ENCODE measurements at places on chromosomes 5 and 9.

GRCh38 chr9:120263836-120264235, 316.1 kb downstream of the CDK5RAP2 start:
- DNase-seq = no peak

DNA sequence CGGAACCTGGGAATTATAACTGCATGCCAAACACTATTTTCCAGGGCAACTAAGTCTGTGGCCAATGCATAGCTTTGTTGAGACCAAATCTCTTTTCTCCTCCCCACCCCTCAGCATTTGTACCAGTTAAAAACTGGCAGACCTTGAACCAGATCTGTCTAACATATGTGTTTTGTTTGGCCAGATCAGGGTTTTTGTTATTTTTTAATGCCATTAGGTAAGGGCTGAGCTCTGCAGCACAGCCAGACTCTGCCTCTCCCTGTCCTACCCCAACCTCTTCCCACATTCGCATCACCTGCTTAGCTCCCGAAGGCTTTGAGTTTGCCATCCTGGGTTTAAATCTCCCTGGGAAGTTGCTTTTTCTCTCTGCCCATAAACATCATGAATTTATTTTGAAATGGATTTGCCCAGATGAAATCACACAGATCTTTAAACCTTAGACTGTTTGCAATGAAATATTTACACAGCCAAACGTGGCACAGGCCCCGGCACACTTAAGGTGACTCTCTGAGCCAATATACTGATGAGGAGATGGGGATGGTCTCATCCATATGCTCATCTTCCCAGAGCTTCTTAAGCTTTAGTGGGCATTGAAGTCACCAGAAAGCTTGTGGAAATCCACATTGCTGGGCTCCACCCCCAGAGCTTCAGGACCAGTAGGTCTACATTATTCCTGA, 54.0 kb upstream of the ALDH1B1 start:
- DNase-seq = no peak

DNA sequence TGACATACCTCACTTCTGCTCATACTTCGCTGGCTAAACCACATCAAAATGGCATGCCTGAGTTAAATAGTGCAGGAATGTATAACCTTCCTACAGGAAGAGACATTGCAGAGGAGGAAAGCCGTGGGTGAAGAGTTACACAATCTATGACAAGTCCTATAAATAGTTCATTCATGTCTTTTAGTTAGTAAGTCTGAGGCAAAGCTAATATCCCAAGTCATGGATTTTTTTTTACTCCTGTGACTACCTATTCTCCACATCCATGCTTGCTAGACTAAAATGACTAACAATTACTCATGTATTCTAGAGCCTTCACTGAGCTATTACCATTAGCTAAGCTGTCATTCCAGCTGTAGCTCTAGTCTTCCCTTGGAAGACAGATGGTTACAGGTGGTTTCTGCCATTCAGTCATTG, 391.3 kb downstream of the NR2F1-AS1 start:
- no peak for DNase-seq

DNA sequence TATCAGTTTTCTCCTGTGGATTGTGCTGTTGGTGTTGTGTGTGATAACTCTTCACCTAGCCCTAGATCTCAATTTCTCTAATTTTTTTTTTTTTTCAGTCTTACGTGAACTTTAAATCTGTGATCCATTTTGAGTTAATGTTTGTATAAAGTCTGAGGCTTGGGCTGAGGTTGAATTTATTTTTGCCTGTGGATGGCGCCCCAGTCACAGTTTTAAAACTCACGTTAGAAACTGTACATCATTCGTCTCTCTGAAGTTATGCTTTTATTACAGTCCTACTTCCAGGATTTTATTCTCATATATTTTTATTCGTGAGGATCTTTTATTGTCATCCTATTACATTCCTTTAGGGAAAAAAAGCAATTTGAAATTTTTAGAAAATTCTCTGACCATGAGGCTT, 103.1 kb downstream of the EHMT1 start:
- DNase-seq = no peak

- no peak for DNase-seq
These were observed 19.1 kb downstream of the FAM81B start for GRCh38 chr5:95410279-95410678.

GRCh38 chr9:77632652-77633051, 15.5 kb downstream of the GNA14 start:
- no peak for DNase-seq

- peak; percentile 51 for DNase-seq
These were observed 14.1 kb upstream of the SFXN1 start for GRCh38 chr5:175464074-175464941.

GRCh38 chr9:94861589-94862272, 135.2 kb downstream of the AOPEP start:
- DNase-seq = no peak

DNA sequence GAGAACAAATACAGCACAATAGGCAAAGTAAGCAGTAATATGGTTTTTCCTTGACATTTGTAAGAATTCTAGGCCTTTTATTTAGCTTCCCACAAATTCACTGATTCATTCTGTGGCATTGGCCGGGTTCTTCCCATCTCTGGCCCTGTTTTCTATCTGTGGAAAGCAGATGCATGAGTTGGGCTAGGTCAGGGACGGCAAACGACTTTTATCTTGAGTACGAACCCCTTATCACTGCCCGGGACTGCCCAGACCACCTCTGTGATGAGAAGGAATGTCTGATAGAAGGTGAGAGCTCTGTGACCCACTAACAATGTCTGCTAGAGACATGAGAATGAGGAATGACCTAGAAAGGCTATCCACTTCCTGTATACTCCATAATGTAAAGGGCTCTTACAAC, 35.4 kb upstream of the ADAM19 start:
- no peak for DNase-seq

GRCh38 chr9:94630833-94631232, 8.5 kb downstream of the FBP1 start:
- no peak for DNase-seq

- DNase-seq = no peak
These were observed 101.5 kb upstream of the SNX2 start for GRCh38 chr5:122673343-122673742.

DNA sequence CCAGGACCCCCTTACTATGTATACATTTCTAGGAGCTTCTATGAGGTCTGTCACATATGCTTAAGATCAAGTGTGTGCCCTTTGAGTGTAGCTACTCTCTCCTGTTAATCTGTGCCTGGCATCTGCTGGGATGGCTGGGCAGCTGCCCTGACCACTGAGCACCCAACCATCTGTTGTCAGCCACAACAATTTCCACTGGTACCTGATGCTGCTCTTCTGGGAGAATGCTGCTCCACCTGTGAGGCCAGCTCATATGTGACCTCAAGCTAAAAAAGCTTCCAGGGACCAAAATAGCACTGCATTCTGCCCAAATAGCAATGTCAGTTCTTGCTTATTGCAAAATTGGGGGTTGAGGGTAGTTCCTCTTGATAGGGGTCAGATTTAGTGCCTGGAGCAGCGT, 595.6 kb downstream of the RAB3C start:
- DNase-seq = no peak

DNA sequence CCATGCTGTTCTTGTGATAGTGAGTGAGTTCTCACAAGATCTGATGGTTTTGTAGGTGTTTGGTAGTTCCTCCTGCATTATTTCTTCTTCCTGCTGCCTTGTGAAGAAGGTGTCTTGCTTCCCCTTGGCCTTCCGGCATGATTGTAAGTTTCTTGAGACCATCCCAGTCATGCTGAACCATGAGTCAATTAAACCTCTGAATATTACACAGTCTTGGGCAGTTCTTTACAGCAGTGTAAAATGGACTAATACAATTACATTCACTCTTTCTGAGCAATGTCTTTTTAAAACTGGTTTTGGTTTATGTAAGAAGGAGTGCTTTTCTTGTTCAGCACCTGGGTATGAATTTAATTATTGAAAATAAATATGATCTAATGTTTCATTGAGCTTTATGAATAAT, 50.7 kb upstream of the ARRDC3 start:
- DNase-seq = no peak

GRCh38 chr5:167688341-167689130, 602.9 kb upstream of the WWC1 start:
- DNase-seq = no peak
